ENCODE measurements at places on chromosomes 12 and 14. TPM values are rescaled to one million over a fixed set of nuclear protein-coding genes. Genes with fewer than 3 reads are reported as not detected.

TTC9 gene
- total RNA-seq, result 1.8 TPM

RASSF9 gene
- 3.9 TPM for total RNA-seq

NEUROD4 gene
- not detected for total RNA-seq

ZDHHC22 gene
- total RNA-seq, result not detected

MIP gene
- 0.13 TPM for total RNA-seq

All from smooth muscle cell of the pulmonary artery (primary cell).